ENCODE measurements at places on chromosomes 6 and 20.

DNA sequence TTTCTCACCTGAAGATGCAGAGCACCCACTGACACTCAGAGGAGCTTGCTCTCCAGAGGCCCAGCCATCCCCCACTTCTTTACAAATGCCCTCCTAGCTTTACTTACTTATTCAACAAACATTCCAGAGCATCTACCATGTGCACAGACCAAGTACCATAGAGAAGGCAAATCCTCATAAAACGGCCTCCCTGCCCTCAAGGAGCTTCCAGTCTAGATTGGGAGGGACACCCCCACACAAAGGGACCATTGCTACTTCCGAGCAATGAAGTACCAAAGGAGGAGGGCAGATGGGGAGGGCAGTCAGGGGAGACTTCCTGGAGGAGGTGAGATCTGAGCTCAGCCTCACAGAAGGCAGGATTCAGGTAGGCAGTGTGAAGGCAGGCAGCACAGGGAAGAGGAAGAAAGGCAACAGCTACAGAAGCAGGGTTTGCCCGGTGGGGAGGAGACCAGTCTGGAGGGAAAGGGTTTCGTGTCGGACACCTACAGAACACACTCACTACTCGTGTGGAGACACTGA lies 108.0 kb downstream of the ZMYND8 start:
- DNase-seq, result no peak

DNA sequence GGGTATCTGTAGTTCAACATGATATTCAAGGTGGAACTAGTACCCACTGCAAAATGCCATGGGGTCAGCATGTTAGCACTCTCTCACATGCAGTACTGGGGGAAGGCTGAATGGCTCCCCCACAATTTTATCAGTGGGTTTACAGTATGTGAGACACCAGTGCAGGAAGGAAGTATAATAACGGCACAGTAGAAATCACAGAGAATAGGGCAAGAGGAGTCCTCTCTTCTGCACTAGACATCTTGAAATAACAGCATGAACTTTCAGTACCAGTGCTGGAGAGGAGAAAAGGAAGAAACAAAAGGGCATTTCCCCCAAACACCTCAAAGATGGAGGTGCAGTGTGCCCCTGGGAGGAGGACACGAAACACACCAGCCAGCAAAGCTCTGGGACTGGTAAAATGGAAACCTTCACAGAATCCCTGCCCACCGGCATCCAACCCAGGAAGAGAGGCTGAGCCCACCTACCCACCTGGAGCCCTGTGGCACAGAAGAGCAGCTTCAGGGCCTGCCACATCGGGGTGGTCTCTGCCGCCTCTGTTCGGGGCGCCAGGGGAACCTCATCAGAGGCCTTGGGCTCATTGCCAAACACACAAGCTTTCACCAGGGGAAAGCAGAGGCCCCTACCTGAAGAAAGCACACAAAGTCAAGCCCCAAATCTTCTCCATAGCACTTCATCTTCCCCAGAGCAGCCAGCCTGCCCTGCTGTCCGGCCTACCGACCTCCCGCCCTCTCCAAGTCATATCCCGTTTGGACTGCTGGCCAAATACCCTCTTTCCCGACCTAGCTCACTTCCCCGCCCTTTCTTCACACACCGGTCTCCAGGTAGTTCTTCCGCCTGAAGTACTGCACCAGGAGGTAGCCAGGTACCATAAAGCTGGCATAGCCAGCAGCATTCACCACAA lies 1.2 kb downstream of the SLC35B2 start:
- DNase-seq, result no peak

DNA sequence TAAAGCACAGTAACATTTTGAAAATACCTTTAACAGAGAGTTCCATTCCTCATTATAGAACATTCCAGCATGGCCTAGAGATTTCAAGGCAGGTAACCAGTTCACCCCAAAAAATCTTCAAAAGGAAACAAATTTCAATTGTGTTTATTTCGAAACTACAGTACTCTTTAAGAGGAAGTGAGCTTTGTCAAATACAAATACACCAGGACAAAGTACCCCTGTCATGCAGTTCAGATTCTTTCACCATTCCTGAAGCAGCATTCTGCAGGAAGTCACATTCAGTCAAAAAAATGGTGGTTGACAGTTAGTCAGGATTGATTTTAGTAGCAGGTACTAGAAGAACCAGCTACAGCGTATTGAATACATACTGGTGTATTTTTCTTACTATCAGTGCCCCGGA lies 89.6 kb upstream of the RIN2 start:
- DNase-seq, result no peak

DNA sequence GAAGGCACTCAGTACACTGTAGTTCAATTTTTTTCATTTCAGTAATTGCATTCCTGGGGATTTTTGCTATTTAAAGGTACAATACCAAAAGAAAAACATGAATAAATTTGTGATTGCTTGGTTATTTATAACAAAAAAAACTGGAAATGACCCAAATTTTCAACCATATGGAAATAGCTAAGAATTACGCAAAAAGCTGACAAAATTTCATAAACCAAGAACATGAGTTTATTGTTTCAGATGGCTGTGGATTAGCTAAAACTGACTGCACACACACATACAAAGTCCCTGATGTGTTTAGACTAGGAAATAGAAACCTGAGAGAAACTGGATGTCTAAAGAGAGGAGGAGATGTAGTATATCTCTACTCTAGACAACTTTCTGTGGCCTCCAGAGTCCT lies 718.4 kb upstream of the CHD6 start:
- no peak for DNase-seq

DNA sequence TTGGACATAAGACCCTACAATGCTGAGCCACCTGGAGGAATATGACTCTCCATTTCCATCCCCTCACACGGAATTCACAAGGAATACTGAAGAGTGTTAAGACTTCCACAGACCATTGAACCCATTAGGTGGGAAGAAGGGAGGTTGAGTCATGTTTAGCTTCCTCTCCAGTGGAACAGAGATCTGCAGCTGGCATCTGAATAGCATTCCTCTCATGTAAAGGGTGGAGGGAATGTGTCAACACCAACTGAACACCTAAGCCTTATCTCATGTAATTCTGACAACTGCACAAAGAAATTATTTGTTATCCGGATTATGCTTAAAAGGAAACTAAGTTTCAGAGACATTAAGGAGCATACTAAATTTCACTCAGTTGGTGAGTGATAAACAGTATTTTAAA lies 705.9 kb downstream of the MAFB start:
- no peak for DNase-seq

DNA sequence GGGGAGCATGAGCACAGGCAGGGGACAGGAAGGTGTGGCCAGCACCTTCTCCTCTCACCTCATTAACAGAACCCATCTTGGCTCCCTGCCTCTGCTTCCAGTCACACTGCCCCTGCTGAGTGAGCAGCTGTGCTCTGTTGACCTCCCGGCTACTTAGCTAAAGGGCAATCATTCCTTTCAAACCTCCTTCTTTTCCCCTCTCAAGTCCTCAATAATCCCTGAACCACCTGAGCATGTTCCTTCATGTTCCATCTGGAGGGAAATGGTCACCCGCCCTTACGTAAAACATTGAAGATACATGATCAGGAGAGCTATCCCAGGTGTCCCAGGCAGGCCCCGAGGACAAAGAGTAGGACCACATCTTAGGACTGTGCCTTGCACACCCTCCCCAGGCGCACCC lies 21.7 kb upstream of the MRPS10 start:
- DNase-seq, result no peak

DNA sequence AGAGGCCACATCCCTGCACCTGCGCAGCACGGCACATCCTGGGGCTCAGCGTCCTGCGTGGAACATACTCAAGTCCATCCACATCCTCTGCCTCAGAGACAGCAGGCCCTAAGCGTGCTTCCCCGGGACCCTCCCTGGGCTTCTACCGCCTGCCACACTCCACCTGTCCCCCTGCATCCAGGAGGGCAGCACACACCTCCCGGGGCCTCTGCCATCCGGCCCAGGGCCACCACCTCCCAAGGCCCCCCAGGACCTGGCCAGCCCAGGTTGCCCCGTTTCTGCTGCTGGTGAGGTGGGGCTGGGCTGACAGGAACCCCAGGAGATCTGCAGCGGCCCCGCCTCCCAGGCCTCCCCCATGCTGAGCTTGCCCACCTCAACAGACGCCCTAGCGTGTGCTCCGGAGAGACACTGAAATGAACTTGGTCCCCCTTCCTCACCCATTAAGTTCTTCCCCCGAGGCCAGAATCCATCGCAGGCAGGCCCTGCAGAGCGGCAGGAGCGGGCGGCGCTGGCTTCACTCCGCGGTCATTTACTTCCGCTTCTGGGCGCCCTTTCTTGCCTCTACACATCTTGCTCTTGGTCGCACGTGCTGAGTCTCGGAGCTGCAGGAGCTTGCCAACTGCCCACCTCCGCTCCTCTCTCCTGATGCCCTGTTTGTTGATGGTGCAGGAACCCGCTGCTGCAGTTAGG lies 235.3 kb downstream of the TAF4 start:
- DNase-seq, result no peak

DNA sequence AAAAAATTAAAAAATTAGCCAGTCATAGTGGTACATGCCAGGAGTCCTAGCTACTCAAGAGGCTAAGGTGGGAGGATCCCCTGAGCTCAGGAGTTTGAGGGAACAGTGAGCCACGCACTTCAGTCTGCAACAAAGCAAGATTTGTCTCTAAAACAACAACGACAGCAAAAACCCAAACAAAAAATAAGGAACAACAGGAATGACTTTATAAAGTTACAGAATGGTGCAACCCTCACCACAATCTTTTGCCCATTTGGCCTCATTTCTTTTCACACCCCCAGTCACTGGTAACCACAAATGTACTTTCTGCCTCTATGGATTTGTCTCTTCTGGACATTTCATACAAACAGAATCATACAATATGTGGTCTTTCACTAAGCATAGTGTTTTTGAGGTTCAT lies 16.7 kb upstream of the ZFAND3 start:
- no peak for DNase-seq

DNA sequence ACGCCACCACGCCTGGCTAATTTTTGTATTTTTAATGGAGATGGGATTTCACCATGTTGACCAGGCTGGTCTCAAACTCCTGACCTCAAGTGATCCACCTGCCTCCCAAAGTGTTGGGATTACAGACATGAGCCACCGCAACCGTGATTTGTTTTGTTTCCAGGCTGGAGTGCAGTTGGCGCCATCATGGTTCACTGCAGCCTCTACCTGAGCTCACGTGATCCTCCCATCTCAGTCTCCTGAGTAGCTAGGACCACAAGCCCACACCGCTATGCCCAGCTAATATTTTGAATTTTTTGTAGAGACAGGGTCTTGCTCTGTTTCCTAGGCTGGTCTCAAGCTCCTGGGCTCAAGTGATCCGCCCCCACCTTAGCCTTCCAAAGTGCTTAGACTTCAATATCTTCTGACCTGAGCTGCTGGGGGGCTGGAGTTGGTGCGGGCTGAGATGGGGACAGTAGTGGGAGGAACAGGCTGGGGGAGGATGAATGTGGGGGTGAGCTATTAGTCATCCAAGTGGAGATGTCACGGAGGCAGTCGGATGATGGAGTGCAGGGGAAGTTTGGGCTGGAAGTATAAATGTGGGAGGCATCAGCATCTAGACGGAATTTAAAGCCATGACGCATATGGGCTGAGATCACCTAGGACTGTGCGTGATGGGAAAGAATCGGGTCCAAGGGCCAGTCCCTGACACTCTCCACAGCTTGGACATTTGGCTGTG lies 23.1 kb upstream of the ZMYND8 start:
- no peak for DNase-seq

DNA sequence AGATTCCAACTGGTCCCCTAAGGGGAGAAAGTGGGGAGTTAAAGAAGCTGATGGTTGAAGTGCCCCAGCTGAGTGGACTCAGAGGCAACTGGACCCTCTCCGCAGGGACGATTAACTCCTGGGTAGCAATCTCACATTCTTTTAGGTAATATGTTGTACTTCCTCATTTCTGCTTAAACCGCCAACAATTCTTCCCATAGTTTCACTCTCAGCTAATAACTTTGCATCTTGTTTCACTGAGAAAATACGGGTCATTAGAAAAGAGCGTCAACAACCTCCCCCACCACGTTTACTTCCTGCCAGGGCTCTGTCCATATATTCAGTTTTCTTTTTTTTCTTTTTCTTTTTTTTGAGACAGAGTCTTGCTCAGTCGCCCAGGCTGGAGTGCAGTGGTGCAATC lies 39.5 kb upstream of the CHD6 start:
- no peak for DNase-seq

DNA sequence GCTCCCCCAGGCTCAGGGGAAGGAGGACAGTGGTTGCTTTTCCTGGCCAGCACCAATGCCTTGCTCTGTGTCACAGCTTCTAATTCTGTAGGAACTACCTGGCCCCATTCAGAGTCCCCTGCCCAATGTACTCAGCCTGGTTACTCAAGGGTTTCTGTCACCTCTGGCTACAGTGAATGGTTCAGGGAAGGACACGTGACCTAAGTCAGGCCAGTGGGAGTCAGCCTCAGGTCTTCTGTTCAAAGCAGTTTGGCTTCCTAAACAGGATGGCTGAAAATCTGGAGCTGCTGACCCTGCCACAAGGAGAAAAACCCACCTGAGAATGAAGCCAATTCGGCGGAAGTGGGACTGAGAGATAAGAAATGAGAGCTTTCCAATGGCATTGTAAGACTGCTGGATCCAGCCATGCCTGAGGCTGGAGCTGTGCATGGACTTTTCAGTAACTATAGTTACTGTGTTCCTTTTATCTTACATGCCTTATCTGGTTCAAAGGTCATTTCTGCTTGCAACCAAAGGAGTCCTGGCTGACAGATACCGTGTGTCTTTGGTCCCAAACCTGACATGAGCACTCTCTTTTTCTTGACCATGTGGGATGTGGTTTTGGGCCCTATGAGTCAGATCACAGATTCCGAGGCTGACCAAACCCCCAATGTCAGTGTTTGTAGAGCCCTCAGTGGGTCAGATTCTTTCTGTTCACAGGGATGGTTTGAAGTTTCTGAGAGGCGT lies 104.3 kb downstream of the SULF2 start:
- no peak for DNase-seq

- DNase-seq, result no peak
These were observed 109.4 kb upstream of the NEDD9 start for GRCh38 chr6:11341867-11342266.

DNA sequence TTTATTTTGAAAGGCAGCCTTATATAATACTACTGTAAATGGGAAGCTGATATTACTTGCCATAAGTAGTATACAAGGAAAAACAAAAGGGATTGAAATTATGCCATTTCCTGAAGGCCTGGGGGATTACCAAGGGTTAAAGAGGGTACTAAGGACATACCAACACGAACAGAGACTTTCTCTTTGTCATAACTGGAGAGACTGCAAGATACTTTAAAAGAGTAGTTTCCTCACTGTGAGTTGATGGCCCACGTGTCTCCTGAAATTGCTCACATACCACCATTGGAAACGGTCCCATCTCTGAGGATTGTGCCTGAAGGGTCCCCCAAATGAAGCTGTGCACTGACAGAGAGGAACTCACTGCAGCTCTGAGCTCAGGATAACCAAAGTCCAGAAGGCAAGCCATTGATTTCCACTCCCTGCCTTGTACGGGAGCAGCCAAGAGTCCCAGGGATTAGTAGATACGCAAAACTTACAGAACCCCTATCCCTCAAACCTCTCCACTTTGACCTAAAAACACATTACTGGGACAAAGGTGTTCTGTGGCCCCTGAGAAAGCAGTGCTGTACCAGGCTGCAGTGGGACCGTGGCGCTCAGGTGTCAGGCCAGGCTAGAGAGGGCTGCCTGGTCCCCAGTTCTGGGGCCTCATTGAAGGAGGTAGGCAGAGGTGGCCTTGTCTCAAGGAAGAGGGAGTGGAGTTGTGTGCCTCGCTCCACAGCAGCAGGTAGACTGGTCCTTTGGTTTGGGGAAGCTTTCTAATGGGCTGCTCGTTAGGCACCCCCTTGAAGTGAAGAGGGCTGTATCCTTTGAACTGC lies 15.2 kb downstream of the PSMG4 start:
- no peak for DNase-seq

- DNase-seq, result no peak
These were observed 54.3 kb downstream of the TAF4 start for GRCh38 chr20:62011403-62011790.

- DNase-seq, result no peak
These were observed 266.5 kb upstream of the RIMS1 start for GRCh38 chr6:71619836-71620235.
